Activated T-helper 9 cell treated with anti-CD3 and anti-CD28 coated beads, Interleukin-2, amount 50 U/mL, for 16 hours (primary cell): ENCODE measurements at places on chromosomes 13 and 19.

DNA sequence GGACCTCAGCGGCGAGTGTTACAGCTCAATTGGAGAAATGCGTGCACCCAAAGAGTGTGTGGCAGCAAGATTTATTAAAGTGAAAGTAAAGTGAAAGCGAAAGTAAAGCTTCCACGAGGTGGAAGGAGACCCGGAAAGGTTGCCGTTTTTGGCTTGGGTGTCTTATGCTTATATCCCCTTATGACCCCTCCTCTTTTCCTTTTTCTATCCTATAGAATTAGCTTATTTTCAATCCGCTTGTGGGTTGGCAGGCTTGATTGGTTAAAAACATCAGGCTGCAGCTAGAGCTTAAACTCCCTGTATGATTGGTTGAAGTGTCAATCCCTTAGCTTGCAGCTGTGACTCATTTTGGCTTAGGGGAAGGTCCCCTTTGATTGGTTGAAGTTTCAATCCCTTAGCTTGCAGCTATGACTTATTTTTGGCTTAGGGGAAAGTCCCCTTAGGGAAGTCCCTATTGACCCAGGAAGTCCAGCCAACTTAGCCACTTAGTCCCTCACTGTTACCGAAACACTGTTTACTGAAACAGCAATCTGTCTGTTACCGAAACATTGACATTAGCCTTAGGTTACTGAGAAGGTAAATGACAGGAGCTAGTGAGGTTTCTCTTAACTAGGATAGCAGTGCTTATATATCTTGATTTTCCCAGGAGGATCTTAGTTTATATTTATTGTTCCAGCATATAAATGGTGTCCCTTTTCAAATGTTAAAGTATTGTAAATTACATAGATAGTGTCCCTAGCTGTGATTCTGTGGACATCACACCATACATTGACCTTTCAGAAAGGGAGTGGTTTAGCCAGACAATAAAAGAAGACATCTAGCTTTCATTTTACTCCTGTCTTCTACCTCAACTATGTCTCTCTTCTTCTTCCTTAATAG is 575.8 kb downstream of the DACH1 start:
- DNase-seq, result peak; percentile 12

- DNase-seq, result no peak
Measured at GRCh38 chr13:112761701-112762689, 72.2 kb downstream of the ATP11A start.

DNA sequence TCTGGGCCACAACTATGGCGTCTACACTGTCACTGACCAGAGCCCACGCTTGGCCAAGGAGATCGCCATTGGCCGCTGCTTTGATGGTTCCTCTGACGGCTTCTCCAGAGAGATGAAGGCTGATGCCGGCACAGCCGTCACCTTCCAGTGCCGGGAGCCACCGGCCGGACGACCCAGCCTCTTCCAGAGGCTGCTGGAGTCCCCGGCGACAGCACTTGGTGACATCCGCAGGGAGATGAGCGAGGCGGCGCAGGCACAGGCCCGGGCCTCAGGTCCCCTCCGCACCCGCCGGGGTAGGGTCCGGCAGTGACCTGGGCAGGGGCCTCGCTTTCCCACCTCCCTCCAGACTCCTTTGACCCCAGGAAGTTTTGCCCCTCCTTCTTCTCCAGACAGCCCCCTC is 7.6 kb downstream of the CILP2 start:
- DNase-seq, result no peak

GRCh38 chr13:108154421-108154858 is 60.9 kb downstream of the LIG4 start:
- DNase-seq, result no peak

DNA sequence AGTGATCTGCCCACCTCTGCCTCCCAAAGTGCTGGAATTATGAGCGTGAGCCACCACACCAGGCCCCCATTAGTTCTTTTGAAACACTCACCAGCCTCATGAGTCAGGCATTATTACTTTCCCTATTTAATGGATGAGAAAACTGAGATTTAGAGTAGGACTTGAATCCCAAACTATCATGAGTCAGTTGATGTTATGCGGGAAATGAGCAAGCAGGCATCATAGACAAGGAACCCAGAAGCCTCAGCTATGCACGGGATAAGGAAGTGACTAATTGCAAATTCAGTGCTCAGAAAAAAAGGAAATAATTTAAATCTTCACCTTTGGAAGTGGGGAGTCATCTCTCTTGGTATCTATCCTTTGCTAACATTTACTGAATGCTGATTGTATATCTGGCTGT is 217.5 kb downstream of the ABCC4 start:
- no peak for DNase-seq

- DNase-seq, result no peak
Measured at GRCh38 chr13:39784347-39784746, 128.9 kb downstream of the COG6 start.

GRCh38 chr19:45558399-45558878 is 26.2 kb downstream of the OPA3 start:
- peak; percentile 38 for DNase-seq

GRCh38 chr19:676339-677105 is at the start of gene FSTL3:
TSS of gene FSTL3 (plus strand) at chr19:676392. CDS start at chr19:676424, 32 bp downstream.
- DNase-seq, result no peak

DNA sequence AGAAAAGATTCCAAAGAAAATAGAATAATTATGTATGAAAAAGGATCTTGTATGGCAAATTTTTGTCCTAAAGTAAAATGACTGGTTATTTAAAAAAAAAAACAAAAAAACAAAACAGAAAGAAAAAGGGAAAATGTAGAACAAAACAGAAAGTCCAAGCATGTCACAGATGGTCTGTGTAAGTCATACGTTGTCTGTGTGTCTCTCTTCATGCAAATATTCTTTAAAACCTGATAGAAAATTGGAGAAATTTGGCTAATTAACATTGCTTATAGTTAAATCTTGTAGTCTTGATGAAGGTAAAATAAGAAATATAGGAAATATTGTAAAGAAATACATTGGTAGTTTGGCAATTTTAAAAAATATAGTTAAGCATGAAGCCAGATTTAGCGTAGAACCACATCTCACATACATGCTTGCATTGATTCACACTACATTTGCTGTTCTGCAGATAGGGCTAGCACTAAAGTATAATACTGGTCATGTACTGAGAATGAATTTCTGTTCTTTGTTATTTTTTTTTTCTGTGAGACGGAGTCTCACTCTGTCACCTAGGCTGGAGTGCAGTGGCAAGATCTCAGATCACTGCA is 58.4 kb downstream of the SPRYD7 start:
- DNase-seq, result no peak

- DNase-seq, result peak; percentile 53
Measured at GRCh38 chr19:18173572-18174288, at the start of gene IFI30. TSS of gene IFI30 (plus strand) at chr19:18173813. CDS start at chr19:18173842, 29 bp downstream.

- no peak for DNase-seq
Measured at GRCh38 chr19:1223018-1223855, 14.6 kb downstream of the CBARP start.

- no peak for DNase-seq
Measured at GRCh38 chr19:14555918-14556661, 15.8 kb downstream of the NDUFB7 start.

GRCh38 chr19:47790398-47790814 is 11.9 kb downstream of the SELENOW start:
- peak; percentile 76 for DNase-seq

DNA sequence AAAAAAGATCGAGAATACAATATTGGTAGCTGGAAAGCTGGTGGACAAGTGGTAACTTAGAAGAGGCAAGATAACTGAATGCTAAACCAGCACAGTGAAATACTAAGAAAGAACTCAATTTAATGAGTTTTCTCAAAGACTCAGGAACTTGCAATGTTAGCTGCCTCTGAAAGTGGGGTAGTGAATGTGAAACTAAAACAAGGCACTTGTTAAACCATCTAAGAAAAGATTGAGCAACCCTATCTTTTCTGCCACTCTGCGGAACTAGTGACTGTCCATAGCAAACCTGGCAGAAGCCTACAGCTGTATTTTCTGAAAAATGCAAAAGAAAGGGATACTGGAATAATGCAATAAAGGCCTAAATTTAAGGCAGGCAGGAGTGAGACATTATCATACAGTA is 1574.4 kb upstream of the PRR20A start:
- no peak for DNase-seq

DNA sequence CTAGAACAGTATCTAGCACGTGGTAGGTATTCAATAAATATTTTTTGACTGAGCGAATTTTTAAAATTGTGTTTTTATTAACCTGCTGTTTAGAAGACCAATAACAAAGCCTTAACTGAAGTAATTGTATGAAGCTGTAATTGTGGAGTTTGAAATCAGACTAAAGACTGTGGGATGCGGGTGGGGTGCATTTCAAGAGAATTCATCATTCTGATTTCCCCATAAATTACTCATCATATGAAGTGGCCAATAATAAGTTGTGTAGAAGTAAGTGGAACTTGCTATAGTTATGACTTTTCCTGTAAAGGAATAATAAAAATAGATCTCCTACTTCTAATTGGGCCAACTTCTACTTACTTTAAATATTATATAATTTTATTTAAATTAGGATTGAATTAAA is 449.3 kb downstream of the PCDH9 start:
- DNase-seq, result no peak

DNA sequence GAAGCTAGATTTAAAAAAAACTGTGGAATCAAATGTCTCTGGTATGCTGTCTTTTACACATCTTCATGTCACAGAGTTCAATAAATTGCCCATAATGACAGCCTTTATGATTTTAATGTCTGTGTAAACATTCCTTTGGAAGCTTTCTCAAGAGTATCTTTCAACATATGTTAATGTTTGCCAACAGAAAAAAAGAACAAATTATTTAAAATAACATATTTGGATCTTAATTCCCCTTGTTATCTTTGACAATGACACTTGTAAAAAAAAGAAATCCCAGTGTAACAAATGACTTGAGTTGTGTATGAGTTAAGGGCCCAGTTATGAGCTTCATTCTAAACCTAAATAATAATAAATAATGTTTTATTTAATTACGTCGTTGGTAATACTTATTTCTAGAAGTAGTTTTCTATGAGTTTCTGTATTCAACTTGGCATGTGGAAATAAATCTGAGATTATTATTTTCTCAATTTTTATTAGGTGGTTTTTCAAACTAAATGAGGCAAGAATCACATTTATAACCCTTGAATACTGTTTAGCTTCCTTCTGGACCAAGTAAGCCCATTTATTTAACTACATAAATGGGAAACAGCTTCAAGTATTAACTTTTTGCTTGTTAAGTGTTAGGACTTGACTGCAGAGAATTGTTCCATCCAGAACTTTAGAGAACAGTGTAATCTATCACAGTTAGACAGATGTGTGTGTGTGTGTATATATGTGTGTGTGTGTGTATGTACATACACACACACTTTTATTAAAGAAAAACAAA is 182.1 kb downstream of the POSTN start:
- DNase-seq, result no peak

DNA sequence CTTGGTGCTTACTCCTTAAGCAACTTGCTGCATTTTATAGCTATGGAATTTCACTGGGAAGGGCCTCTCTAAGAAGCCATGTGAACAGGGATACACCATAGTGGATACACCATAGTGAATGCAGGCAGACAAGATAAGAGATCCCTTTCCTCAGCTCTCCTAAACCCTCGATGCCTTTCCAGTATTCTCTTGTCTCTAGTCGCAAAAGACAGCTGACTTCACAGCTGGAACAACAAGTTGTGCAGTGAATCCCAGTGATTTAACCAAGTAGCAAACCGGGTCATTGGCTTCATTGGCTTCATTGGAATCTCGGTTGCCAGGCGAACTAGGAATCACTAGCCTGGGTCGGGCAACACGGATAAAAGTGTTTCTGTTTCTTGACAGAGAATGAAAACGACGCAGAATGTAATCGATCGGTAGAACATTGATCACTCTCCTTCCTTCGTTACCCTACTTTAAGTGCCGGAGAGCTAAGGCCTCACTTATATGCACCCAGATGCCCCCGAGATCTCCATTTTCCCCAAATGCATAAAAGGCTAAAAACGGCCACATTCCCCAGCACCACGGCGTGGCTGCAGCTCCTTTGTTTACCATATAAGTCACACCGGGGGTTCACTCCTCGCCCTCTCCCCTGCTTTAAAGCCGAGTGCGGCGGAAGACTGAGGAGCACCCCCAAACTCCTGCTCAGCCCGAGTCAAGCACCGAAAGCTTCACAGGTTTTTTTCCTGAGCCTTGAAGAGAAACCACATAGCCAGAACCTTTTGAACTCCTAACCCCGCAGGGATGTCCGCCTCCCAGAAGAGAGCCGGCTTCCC is 674 bp downstream of the TRPC4 start:
- no peak for DNase-seq

DNA sequence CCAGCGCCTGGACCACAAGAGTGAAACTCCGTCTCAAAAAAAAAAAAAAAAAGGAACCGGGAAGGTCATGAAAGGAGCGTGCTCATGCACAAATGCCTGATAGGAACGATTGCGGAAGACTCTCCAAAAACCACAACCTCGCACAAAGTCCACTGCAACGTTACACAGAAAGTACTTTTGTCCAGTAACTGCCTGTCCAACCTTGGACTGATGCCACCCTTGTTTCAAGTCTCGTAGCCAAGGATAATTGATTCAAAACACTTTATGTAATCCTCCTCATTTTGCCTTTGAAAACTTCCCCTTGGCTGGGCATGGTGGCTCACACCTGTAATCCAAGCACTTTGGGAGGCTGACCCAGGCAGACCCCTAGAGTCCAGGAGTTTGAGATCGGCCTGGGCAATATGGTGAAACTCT is 13.7 kb downstream of the LGALS7 start:
- DNase-seq, result no peak

GRCh38 chr19:53877361-53877766 is 4.6 kb upstream of the PRKCG start:
- DNase-seq, result no peak

DNA sequence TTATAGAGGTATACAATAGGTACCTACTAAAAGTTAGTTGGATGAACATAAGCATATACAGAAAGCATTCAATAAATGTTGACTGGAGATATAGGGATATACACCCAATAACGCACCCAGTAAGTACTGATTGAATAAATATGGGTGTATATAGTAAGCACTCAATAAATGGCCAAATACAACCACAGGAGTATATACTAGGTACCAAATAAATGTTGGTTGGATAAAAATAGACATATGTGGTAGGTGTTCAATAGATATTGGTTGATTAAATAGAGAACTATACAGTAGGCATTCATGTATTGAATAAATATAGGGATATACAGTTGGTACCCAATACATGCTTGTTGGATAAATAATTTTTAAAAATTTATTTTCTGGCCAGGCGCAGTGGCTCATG is 9.4 kb downstream of the ANGPTL8 start:
- DNase-seq, result no peak

- DNase-seq, result no peak
Measured at GRCh38 chr19:31349160-31349881, at the start of gene TSHZ3. TSS of gene TSHZ3 (minus strand) at chr19:31349436. CDS start at chr19:31349219, 217 bp downstream.

DNA sequence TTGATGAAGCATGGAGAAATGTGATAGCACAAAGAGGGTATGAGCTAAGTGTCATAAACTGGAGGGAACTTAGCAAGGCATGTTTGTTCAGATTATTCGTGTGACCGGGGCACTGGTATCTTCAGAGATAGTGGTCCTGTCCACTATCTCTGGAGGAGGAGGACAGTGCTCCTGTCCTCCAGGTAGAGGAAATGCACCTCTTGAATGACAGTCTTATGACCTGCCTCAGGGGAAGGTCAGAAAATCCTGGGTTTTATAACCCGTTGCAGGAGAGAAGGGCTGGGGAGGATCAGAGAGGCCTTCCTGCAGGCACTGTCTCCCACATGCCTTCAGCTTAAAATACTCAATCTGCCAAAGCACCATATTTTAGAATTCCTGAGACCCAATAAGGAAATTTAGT is 213.5 kb upstream of the UBL3 start:
- no peak for DNase-seq

- no peak for DNase-seq
Measured at GRCh38 chr13:33636955-33637670, 180.8 kb upstream of the RFC3 start.
